Neural crest cell (in vitro differentiated cells): ENCODE measurements at places on chromosomes 4 and X. TPM values are rescaled to one million over a fixed set of nuclear protein-coding genes. Genes with fewer than 3 reads are reported as not detected.

Gene SERPINA7
- not detected in 2 replicates for total RNA-seq

Gene OPN1MW2
- not detected in 2 replicates for total RNA-seq

Gene ITM2A
- total RNA-seq, result 0.59 and 0.93 TPM in 2 replicates

Gene AMELX
- not detected in 2 replicates for total RNA-seq

Gene BMPR1B
- 24.9 and 26.8 TPM in 2 replicates for total RNA-seq

Gene CACNA1F
- 0.05 TPM in 1 of 2 replicates, not detected in the other for total RNA-seq

Gene CCDC149
- 9.2 and 11.9 TPM in 2 replicates for total RNA-seq

Gene FGF2
- 14.6 and 14.8 TPM in 2 replicates for total RNA-seq

Gene SPANXC
- not detected in 2 replicates for total RNA-seq

Gene GRIA2
- 2.7 and 2.9 TPM in 2 replicates for total RNA-seq

Gene CCDC160
- 8.5 and 9.1 TPM in 2 replicates for total RNA-seq

Gene CENPVL3
- total RNA-seq, result 10.1 and 11.1 TPM in 2 replicates

Gene GC
- total RNA-seq, result not detected in 2 replicates

Gene MAGEE1
- total RNA-seq, result 8.1 and 8.5 TPM in 2 replicates

Gene PARM1
- 0.73 and 0.96 TPM in 2 replicates for total RNA-seq

Gene ADAD1
- total RNA-seq, result not detected in 2 replicates

Gene METAP1
- total RNA-seq, result 52.1 and 54.4 TPM in 2 replicates

Gene SSX2
- not detected in 2 replicates for total RNA-seq

Gene GPR173
- total RNA-seq, result 11.8 and 13.0 TPM in 2 replicates

Gene SH3D19
- total RNA-seq, result 25.1 and 28.6 TPM in 2 replicates

Gene S100G
- total RNA-seq, result not detected in 2 replicates

Gene PPARGC1A
- 2.2 and 2.8 TPM in 2 replicates for total RNA-seq

Gene VSIG4
- not detected in 2 replicates for total RNA-seq

Gene MMRN1
- total RNA-seq, result 10.7 and 11.7 TPM in 2 replicates

Gene HS3ST1
- total RNA-seq, result 0.09 and 0.37 TPM in 2 replicates

Gene RS1
- not detected in 2 replicates for total RNA-seq

Gene KLF8
- total RNA-seq, result 2.2 and 2.6 TPM in 2 replicates

Gene ZNF280C
- total RNA-seq, result 20.6 and 21.8 TPM in 2 replicates

Gene PRSS12
- total RNA-seq, result 1.1 and 1.7 TPM in 2 replicates

Gene AWAT2
- not detected in 2 replicates for total RNA-seq

Gene ARSJ
- total RNA-seq, result 0.49 and 0.89 TPM in 2 replicates

Gene SMIM20
- 22.1 and 24.9 TPM in 2 replicates for total RNA-seq

Gene TRIML1
- total RNA-seq, result not detected in 2 replicates

Gene FAM9B
- not detected in 2 replicates for total RNA-seq

Gene BANK1
- 0.11 and 0.44 TPM in 2 replicates for total RNA-seq

Gene OPHN1
- total RNA-seq, result 8.3 and 9.4 TPM in 2 replicates

Gene MAD2L1
- 90.2 and 94.5 TPM in 2 replicates for total RNA-seq

Gene MED12
- 72.5 and 76.3 TPM in 2 replicates for total RNA-seq
